NCI-H510A treated with DMSO at 0.1 percent for 48 hours (cell line): ENCODE measurements at places on chromosomes 2 and 18.

DNA sequence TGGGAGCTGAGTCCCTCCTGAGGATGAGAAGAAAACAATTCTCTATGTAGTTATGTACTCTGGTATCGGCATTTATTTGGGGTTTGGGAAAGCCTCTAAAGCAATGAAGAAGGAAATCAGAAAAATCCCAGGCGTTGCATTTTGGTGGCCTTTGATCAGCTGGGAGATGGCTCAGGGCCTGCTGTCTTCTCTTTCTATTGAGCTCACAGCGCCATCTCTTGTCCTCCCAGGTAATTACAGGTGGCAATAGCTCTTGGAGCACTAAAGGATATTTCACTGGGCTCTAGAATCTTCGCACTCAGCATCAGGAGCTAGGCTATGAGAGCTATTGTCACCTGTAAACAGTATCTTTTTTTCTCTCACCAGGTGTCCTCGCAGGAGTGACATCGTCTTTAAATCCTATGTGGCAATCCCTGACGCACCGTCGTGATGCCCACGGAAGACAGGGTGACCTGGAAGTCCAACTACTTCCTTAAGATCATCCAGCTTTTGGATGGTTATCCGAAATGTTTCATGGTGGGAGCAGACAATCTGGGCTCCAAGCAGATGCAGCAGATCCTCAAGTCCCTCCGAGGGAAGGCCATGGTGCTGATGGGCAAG lies 76.1 kb upstream of the PMAIP1 start:
- peak; percentile 73 for DNase-seq

DNA sequence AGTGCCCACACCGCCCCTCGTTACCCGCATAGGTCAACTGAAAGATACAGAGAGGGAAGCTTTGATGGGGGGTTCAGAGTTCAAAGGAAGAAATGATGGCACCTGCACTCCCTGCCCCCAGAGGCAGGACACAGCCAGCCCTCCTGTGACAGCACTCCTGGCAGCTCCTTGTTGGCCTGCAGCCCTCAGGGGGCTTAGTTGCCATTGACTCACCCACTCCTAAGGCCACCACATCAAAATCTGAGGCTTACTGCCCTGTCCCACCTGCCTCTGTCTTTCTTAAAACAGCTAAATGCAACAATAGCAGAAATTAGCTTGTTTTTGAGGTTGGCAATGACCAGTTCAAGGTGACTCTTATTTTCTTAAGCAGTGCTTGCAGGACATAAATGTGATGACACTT lies 31.6 kb upstream of the SLC35F6 start:
- no peak for DNase-seq

DNA sequence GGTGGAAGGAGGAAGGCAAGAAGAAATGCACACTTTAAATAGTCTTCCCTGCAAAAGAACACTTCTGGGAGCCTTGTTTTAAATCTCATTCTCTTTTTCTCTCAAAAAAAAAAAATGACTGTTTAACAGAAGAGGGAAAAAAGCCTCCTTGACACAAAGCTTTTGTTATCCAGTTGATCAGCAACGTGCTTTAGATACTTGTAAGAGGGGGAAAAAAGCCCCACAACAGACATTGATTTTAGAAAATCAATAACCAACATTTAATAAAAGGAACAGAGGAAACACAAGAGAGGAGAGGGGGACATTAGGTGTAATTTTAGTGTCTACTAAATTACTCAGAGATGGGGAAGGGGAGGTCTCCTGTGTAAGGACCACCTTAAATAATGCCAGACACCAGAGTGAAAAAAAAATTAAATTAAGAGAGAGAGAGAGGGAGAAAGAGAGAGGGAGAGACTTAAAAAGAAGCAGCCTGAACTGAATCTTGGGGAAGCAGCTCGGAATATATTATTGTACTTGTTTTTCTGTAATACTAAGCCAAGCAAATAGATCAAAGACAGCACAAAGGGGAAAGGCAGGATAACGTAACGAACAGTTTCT lies 4.7 kb downstream of the ZEB2 start:
- no peak for DNase-seq

- no peak for DNase-seq
Observed at GRCh38 chr18:59464486-59464885, 105.4 kb upstream of the LMAN1 start.

DNA sequence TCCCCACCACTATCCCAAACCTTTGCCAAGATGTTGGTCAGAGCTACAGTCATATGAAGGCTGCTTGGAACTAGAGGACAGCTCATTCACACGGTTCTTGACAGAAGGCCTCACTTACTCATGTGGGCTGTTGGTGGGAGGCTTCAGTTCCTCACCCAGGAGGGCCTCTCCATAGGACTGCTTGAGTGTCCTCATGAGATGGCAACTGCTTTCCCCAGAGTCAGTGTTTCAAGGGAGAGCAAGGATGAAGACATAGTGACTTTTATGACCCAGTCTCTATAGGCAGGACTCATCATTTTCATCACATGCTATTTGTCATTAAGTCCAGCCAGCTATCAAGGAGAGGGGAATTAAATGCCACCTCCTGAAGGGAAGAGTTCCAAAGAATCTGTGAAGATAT lies 33.4 kb upstream of the OLA1 start:
- no peak for DNase-seq

DNA sequence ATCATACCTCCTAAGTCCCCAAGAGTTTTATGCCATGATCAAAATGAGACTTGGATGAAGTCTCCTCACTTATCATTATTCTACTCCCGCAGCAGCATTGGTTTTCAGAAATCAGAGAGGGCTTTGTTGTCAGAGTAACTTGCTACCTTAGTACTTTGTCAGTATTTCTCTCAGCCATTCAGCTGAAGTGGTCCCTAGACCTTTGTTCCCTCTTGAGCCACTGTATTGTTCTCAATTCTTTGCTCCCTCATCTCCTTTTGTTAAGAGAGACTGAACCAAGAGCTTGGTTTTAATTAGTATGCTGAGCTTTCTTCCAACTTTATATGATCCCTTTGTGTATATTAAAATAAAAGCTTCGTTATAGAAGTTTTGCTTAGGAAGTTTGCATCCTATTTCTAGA lies 133.4 kb downstream of the DOCK10 start:
- DNase-seq: no peak

GRCh38 chr2:58923869-58924268 lies 682.7 kb upstream of the FANCL start:
- no peak for DNase-seq

- no peak for DNase-seq
Observed at GRCh38 chr2:40690036-40690435, 238.1 kb upstream of the SLC8A1 start.

GRCh38 chr2:209145941-209146681 lies 277.7 kb upstream of the MAP2 start:
- DNase-seq: no peak

GRCh38 chr2:37171624-37171950 lies 14.8 kb upstream of the EIF2AK2 start:
- no peak for DNase-seq

DNA sequence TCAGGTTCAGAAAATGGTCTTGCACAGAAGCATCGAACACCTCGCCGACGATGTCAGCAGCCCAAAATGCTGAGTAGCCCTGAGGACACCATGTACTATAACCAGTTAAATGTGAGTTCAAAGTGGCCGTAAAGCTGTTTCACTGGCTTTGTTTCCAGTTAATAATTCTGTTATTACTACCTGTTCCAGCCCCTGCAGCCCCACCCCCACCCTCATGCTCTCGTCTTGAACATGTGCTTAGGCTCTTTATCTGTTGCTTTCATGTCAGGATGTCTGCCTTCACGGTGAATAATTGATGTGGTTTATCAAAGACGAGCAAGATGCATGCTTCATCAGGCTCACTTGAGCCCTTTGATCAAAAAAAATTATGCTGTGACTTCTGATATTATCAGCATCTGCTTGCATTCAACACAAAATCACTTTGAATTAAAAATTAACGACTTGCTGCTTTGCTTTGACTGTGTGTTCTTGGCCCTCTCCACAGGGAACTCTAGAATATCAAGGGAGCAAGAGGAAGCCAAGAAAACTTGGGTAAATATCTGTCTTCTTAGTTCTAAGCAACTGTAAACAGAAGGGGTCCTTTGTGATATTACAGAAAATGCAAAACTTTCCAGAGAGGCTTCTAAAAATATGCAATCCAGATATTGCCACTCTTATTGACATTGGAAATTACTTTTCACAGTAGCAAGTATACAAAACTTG lies 63.4 kb upstream of the SP5 start:
- DNase-seq: no peak

- DNase-seq: no peak
Observed at GRCh38 chr2:100833331-100833730, 13.4 kb downstream of the NPAS2 start.

- DNase-seq: peak; percentile 96
Observed at GRCh38 chr2:172710584-172711047, 25.0 kb upstream of the RAPGEF4 start.

DNA sequence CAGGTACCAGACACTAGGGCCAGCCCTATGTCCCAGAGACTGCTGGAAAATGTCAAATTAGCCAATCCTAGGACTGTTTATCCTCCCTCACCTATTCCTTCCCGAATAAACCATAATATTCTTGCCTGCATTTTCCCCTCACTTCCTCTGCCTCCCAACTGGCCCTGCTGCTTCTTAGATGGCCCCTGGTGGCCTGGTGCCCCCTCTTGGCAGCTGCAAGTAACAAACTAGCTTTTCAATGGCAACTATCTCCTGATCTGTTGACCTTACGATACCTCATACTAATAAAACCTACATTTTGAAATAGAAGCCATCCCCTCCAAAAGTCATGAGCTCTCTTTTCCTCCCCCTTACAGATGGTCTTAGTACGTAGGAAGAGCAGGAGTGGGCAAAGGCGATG lies 132.0 kb downstream of the ALPK2 start:
- peak; percentile 44 for DNase-seq

- DNase-seq: no peak
Observed at GRCh38 chr2:86468162-86469033, 27.2 kb downstream of the KDM3A start.

- DNase-seq: no peak
Observed at GRCh38 chr2:146817613-146818012, 1027.2 kb upstream of the ACVR2A start.

GRCh38 chr2:11480859-11481258 lies 14.9 kb upstream of the E2F6 start:
- no peak for DNase-seq

- no peak for DNase-seq
Observed at GRCh38 chr18:28363124-28363523, 186.2 kb upstream of the CDH2 start.
